ENCODE measurements at places on chromosomes 2 and 18.

DNA sequence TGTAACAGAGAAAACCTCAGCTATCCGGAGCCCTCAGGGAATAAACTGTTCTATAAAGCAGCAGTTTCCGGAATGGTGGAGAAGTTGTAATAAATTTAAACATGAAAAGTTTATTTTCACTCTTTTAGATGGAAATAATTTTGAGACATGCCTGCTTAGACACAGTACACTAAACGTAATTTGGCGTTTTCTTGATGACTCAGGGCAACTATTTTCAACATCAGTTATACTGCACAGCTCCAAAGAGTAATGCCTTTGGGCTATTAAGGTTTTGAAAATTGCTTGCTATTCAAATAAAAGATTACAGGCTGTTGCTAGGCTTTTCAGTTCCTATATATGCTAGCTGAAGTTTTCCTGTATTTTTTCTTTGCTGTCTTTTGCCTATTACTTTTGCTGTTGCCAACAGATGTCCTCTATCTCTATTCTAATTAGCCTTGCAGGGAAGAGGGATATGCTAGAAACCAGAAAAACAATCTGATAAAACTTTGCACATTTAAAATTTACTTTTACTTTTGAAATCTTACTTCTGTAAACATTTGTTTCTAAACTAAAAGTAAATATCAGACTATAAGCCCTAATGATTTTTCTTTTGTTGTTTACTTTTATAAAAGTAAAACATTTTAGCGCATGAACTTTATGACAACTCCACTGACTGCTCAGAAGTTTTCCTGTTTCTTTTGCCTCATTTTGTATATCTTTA is 113.4 kb upstream of the WDSUB1 start:
- no peak for DNase-seq

DNA sequence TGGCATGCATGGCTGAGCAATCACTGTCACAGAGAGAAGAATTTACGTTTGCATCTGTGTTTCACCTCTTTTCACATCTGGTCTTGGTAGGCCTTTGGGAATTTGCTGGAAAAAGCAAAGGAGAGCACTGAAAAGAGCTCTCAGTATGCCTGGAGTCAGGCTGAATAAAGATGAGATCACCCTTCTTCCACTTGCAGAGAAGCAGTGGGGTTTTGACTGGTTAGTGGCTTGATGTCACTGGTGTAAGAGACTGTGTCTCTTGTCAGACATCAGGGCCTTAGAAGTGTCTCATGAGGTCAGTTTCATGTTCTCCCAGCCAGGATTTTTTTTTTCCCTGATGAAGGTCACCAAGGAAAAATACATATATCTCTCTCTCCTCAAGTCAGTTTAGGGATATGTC is 353.8 kb downstream of the INSIG2 start:
- no peak for DNase-seq

DNA sequence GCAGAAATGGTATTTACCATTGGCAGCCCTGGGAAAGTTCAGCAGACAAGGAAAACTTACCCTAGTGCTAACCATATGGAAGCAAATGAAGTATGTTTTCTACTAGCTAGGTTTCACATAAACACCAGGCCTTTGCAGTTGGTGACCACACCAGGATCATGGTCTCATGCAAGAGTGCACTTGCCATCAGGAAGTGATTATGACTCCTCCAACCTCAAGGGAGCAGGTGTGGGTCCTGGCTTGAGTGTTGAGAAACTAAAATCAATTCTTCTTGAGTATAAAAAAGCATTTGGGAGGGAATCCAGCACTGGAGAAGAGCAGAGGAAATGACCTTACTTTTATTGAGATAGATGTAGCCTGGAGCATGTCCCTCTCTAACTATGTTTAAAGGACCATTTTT is 56.8 kb upstream of the SPAG16 start:
- DNase-seq, result no peak

DNA sequence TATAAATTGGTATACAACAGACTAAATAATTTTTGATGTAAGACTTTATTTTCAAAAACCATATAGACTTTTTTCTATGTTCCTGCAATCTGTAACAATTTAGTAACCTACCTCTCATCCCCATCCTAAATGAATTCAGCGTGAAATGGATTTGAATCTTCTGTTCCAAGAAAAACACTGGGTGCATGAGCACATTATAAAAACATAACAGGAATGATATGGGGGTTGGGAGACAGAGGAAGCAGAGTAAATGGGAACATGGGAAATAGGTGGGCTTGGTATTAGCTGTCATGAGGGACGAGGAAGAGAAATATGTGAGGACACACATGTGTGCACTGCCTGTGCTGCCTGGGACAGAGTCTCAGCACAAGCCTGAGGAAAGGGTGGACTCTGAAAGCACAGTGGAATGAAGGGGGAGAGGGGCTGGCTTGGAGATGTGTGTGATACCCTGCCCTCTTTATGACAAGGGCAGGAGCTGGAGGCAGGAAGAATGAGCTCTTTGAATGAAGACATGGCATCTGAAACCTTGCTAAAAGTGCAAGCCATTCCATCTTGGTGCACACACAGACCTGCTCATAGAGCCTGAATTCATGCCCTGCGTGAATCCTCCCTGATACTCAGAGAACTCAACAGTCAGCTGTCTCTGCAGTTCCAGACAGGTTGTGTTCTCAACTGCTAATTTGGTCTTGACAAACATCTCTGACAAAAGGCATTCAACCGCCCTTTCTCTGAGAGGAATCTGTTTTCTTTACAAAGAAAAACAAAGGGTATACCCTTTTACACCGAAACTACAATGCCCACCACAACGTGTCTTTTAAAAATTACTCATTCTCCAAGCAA is 66.6 kb downstream of the EPB41L3 start:
- DNase-seq, result no peak

GRCh38 chr2:200741468-200742202 is 70.1 kb upstream of the BZW1 start:
- DNase-seq, result no peak

GRCh38 chr2:105592288-105592687 is 152.4 kb upstream of the NCK2 start:
- DNase-seq, result no peak

DNA sequence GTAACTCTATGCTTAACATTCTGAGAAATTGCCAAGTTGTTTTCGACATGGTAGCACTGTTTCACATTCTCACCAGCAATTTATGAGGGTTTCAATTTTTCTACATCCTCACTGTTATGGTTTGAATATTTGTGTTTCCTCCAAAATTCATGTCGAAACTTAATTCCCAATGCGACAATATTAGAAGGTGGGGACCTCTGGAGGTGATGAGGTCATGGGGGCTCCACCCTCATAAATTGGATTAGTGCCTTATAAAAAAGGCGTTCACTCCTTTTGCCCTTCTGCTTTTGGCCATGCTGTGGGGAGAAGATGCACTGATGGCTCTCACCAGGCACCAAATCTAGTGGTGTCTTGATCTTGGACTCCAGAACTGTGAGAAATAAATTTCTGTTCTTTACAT is 110.3 kb downstream of the HRH4 start:
- DNase-seq, result no peak

DNA sequence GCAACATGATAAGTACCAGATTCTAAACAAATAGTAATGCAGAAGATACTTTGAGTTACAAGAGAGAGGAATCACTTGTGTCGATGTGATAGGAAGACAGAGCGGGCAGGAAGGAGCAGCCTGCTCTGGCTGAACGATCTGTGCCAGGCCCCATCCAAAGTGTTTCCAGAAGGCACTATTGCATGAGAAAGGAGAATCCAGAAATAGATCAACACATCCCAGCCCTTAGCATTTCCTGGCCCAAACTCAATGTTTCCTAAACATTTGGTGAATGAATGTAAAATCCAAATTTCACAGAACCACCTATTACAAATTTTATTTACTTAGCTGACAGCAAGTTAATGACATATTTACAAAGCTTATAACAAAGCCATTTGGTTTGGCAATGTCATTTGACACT is 257.2 kb downstream of the TXNL1 start:
- no peak for DNase-seq

DNA sequence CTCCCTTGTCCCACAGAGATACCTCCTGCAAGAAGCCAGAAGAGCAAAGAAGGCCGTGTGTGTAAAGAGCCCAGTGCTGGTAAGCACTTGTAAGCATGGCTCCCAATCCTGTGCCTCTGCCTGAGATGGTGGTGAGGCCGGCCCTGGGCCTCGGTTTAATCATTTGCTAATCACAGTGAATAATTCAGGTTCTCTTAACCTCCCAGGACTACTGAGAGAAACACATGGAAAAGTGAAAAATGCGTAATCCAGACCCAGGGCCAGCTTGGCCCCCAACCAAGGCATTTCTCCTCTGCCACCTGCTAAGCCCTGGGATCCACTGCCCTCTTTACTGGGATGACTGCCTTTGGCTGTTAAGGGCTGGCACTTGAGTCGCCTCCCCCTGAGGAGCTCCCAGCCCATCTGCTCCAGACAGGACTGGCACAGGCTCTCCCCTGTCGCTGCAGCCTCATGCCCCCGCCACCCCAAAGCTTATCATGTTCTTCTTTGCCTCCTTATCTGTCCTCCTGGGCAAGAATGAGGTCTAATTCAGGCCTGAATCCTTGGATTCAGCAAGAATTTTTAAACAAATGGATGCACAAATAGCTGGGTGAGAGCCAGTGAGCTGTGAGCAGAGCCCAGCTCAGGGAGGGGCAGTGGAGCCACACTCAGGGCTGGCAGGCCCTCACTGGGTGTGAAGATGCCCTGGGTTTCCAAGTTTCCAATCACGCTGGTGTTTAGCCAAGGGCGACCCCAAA is 193.9 kb upstream of the HS6ST1 start:
- no peak for DNase-seq

GRCh38 chr18:46740046-46740445 is 16.8 kb downstream of the ST8SIA5 start:
- DNase-seq, result no peak

DNA sequence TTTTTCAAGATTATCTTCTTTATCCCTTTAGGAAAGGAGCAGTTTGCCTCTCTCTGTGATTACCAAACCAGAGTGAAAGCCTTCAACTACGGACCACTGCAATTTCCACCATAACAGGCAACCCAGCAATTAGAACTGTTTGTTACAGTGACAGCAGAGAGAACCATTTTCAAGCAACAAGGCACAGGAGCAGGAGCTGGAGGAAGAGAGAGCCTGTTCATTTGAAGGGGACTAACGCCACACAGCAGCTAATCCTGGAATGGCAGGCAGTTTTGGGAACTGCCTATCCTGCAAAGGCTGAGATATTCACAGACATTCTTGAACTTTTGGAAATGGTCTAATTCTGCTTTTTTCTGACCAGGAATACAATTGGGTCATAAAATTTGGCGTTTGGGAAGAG is 1541.9 kb upstream of the PIK3C3 start:
- DNase-seq, result no peak

DNA sequence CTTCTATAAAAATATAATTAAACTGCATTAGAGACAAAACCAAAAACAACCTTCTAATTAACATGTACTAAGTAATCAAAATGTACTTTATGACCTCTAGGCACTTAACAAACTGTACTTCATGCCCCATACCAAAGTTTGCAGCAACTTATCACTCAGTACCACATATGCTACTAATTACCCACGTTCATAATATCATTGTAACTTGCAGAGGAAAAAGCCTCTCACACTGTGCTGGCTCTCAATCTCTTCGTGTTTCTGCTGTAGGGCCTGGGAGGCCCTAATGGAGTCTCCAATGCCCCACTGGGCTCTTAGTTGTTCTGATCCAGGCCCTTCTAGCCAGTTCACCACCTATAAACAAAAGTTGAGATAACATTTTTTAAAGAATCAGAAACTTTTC is 82.1 kb upstream of the CCDC141 start:
- DNase-seq, result no peak

GRCh38 chr2:188497726-188498125 is 206.1 kb downstream of the GULP1 start:
- no peak for DNase-seq

GRCh38 chr18:3481696-3482210 is 31.8 kb downstream of the TGIF1 start:
- no peak for DNase-seq

GRCh38 chr18:37582261-37582660 is 16.7 kb upstream of the CELF4 start:
- DNase-seq, result no peak

- no peak for DNase-seq
Observed at GRCh38 chr2:68726100-68726499, 8.5 kb upstream of the ARHGAP25 start.

DNA sequence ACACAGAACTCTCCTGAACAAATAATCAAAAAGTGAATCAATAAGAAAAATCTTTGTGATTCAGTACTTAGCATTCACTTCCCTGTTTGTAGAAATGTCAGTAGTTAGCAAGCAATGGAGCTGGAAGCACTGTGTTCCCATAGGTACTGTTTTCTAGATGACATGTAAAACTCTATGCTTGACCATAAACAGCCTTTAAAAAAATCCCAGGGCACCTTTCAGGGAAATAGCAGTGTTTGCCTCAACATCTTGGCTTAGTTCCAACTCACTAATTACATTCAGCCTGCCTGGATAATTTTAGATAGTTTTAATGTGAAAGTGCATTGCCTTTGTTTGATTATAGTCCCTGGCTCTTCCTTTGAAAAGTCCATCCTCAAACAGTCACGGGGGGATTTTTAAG is 721.8 kb downstream of the ERBB4 start:
- DNase-seq, result no peak

- no peak for DNase-seq
Observed at GRCh38 chr18:55136258-55136657, 177.0 kb upstream of the CCDC68 start.

GRCh38 chr2:237213315-237214022 is 127.8 kb downstream of the COPS8 start:
- no peak for DNase-seq

All from activated B cell treated with CpG ODN at 0.5 μM for 24 hours (primary cell).